Activated CD4-positive, alpha-beta T cell treated with anti-CD3 and anti-CD28 coated beads for 1 hour (primary cell): ENCODE measurements at places on chromosomes 7 and 10.

DNA sequence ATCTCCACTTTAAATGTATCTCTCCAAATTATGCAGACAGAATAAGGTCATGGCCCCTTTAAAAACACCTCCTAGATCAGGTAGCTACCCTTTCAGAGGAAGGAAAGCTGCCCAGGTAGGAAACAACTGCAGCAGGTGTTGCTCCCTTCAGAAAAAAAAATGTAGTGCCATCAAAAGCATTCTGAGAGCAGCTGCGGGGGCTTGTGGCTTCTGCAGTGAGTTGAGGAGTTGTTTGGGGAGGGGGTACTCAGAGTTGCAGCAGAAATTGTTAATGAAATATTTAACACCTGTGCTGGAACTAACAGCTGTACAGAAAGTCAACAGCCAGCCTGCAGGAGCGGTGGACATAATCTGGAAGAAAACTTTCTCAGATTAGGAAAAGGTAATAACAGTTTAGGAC, 24.0 kb downstream of the CDHR3 start:
- no peak for DNase-seq

- no peak for DNase-seq
These were observed 704.4 kb upstream of the CELF2 start for GRCh38 chr10:10313149-10313835.

DNA sequence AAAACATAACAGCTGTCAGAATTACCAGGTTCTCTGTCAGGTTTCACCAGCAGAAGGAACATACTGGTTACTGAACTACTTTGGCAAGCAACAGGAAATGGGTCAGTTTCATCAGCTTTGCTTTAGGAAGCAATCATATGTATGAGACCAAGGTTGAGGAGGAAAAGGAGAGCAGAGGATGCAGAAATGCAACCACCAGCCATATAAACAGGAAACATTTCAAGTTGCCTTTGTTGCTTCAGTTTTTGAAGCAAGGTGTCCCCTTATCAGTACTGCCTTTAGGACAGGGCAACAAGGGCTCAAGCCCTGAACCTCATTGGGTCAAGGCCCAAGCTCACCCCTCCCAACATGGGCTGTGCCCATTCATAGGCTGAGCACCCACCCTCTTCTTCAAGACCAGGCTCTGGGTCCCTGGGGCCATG, 10.2 kb downstream of the HIPK2 start:
- DNase-seq = no peak

DNA sequence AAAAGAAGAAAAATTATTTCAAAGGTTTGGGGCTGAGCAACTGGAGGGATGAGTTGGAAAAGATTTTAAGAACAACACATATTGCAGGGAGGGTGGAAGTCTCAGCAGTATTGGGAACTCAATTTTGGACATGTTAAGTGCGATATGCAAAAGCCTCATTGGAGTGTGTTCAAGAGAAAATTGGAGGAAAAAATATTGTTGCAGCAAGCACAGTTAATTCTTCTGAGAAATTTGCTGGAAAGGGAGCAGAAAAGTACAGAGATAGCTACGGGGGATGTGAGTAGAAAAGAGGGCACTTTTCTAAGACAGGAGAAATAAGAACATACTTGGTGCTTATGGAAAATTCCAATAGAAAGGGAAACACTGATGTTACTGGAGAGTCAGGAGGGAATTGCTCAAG, 59.8 kb upstream of the MAGI2 start:
- no peak for DNase-seq

DNA sequence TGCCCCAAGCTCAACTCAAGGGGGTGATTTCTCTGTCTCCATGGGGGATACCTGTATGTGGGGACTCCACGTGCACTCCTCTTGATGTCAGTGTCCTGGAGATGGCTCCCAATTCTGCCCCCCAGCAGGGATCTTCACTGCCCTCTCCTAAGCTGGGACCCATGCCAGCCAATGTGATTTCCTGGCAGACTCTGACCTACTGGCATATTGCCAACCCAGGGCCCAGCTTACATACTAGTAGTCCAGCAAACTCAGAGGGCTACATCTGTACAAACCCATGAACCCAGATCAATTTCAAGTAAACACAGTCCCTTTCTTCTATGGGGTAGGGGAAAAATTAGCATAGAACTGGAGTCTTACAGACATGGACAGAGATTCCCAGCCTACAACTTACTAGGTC, 26.2 kb upstream of the BMPR1A start:
- DNase-seq = no peak

GRCh38 chr10:3548702-3549101, 236.3 kb downstream of the KLF6 start:
- DNase-seq = no peak

DNA sequence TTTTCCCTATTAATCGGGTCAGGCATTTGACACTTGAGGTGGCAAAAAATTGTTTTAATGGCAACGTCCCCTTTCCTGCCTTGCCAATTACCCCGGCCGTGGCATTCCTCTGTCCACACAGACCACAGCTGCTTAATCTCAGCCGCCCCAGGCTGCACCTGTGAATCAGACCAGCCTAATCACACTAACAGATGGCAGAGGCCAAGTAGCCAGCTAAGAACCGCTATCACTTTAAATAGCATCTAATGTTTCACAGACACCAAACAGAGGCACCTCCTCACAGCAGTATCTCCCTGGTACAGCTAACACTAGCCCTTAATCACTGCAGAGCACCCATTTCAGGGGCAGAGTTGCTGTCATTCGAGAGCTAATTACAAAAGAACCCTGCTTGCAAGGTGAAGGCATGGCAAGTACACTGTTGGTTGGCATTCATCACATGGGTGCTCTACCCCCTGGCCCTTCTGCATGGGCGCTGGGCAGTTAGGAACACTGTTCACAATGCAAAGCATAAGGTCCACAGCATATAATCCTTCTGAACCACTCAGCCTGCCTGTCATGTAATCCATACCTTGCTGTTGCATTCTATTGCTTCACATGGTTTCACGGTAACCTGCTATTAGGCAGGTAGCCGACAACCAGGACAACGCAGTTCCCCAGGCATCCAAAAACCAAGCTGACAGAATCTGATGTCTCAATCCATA, 38.8 kb downstream of the FGFR2 start:
- DNase-seq = no peak

GRCh38 chr7:25820432-25821040, 331.5 kb upstream of the NFE2L3 start:
- no peak for DNase-seq
